Naive thymus-derived CD8-positive, alpha-beta T cell (primary cell): ENCODE measurements at places on chromosomes 7 and 10. TPM values are rescaled to one million over a fixed set of nuclear protein-coding genes. Genes with fewer than 3 reads are reported as not detected.

The GPR37 gene
- not detected for total RNA-seq

The PTPN20 gene
- total RNA-seq: 3.8 TPM

GRCh38 chr7:24911213-24911603 is 68.8 kb downstream of the OSBPL3 start:
- no peak for DNase-seq

GRCh38 chr10:22915314-22915713 is 12.5 kb upstream of the ARMC3 start:
- DNase-seq: no peak

- no peak for DNase-seq
These were observed 70.5 kb downstream of the KLF6 start for GRCh38 chr10:3714531-3714930.

DNA sequence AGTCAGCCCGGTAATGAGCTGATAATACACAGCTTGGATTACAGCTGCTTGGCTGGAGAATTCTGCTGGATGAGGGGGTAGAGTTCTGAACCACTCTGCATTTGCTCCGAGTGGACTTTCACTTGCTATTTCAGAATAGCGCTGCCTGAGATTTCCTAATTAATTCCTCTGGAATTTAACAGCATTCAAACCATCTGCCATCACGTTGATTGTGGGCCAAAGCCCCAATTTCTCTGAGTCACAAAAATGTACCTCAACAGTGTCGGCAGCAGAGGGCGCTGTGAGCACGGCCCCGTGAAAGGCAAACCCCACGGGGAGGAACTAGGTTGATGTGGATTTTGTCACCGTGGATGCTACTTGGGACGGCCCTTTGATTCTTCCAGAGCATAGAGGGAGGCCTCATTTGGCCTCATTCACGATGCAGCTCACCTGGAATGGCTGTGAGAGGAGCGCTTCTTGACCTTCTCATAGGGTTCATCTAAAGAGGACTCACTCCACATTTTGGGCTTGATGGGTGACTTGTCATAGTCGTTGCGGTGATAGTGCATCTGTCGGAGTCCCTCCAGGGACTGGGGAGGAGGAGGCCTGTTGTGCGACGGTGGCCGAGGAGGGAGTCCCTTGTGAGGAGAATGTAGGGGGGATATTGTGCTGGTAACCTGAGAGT is 73.3 kb downstream of the PRPF18 start:
- peak; percentile 60 for DNase-seq

DNA sequence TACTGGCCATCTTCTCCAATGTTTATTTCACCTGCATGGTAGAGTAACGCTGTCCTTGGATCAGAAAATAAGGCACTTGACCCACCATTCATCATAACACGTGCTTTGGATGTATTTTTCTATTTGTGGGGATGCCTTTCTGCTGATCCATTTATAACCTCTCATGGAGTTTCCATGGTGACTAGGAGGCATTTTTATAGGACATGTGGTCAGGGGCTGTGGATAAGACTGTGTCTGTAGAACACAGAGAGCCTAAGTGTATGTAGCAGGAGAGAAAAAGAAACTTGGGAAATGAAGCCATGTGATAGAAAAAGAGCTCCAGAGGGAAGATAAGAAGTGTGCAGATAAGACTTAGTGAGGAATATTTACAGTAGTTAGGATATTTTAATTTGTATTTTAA is 184.2 kb downstream of the POU6F2 start:
- no peak for DNase-seq

- DNase-seq: no peak
These were observed 26.0 kb downstream of the CRHR2 start for GRCh38 chr7:30656006-30656957.

GRCh38 chr10:88330174-88330573 is 252.9 kb downstream of the RNLS start:
- DNase-seq: no peak

- peak; percentile 32 for DNase-seq
These were observed 105.8 kb downstream of the ARHGAP21 start for GRCh38 chr10:24617771-24618396.

- DNase-seq: no peak
These were observed 81.5 kb downstream of the RTKN2 start for GRCh38 chr10:62186999-62187675.

GRCh38 chr10:124009231-124010015 is 84.0 kb downstream of the CHST15 start:
- no peak for DNase-seq

GRCh38 chr7:19128856-19129255 is 11.4 kb upstream of the TWIST1 start:
- no peak for DNase-seq
